ENCODE measurements at places on chromosomes 6 and 20.

DNA sequence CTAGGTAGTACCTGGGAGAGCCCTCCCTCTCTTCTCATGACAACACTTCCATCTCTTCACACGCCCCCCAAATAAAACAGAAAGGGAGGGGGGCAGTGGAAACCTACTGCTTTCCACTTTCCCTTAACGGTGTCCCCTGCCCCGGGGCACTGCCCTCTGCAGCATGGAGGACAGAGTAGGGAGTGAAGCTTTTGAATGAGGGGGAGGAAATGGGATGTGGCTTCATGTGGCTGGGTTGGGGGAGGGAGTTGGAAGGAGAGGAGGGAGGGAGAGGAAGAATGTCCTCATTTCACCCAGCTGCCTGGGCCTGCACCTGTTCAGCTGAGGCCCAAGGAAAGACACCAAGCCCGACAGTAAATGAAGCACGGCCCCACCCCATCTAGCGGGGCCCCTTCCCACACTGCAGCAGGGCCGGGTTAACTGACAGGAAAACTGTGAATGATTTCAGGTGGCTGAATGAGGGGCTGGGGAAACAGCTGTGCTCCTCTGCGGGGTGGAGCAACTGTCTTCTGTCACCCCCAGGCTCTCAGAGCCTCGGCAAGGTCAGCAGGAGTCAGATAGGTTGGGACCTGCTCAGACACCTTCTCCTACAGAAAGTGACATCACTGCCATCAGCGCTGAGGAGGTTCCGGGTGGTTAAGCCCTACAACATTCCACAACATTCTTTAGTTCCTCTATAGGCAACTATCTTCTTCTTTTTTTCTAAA lies 40.0 kb upstream of the TAF8 start:
- H3K4me1 ChIP-seq, result peaks cover 46% of the 10 kb centered on the region
- no peak overlapping the region for H3K4me3 ChIP-seq
- no peaks in the 10 kb centered on the region for H3K27me3 ChIP-seq
- H3K36me3 ChIP-seq, result peaks cover 2% of the 10 kb centered on the region

DNA sequence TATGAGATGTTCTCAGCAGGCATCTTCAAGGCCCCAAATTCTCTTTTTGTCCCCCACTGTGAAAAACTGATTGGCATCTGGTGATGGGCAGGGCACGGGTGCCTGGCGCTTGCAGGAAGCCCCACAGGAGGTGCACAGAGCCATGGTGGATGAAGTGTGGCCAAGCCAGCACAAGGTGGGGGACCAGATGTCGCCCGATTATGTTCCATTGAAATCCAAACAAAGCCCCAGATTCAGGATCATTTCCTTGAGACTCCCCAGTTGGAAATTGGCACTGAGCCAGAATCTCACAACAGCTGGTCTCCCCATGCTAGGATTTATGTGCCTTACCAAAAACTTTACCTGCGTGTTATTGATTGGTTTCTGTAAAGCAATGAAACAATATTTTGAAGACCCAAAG lies 186.1 kb downstream of the ADAT2 start:
- H3K4me1 ChIP-seq, result peaks cover 2% of the 10 kb centered on the region
- H3K4me3 ChIP-seq, result no peak overlapping the region
- no peak overlapping the region for H3K27ac ChIP-seq
- DNase-seq, result peak; percentile 32
- no peaks in the 10 kb centered on the region for H3K36me3 ChIP-seq
- H3K27me3 ChIP-seq, result no peaks in the 10 kb centered on the region

DNA sequence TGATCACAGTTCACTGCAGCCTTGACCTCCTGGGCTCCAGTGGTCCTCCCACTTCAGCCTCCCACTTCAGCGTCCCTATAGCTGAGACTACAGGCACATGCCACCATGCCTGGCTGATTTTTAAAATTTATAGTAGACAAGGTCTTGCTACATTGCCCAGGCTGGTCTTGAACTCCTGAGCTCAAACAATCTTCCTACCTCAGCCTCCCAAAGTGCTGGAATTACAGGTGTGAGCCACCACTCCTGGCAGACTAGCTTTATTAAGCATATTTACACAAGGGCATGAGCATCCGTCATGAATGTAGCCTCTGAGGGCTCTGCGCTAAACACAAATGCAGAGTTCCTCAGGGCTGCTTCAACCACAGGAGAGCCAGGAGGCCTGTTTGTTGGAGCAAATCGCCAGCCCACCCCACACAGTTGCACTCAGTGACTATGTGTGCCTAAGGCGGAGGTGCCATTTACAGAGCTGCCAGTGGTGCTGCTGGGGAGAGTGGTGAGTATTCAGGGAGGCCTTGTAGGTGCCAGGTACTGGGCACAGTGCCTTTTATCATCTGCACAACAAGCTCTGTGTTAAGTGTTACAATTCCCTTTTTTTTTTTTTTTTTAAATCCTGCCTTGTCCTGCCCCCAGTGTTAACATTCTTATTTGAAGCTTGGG lies 78.2 kb downstream of the PSMG4 start:
- H3K27me3 ChIP-seq, result peaks cover 2% of the 10 kb centered on the region
- no peak overlapping the region for H3K4me3 ChIP-seq
- no peaks in the 10 kb centered on the region for H3K36me3 ChIP-seq
- H3K4me1 ChIP-seq, result peaks cover 42% of the 10 kb centered on the region
- DNase-seq, result no peak

DNA sequence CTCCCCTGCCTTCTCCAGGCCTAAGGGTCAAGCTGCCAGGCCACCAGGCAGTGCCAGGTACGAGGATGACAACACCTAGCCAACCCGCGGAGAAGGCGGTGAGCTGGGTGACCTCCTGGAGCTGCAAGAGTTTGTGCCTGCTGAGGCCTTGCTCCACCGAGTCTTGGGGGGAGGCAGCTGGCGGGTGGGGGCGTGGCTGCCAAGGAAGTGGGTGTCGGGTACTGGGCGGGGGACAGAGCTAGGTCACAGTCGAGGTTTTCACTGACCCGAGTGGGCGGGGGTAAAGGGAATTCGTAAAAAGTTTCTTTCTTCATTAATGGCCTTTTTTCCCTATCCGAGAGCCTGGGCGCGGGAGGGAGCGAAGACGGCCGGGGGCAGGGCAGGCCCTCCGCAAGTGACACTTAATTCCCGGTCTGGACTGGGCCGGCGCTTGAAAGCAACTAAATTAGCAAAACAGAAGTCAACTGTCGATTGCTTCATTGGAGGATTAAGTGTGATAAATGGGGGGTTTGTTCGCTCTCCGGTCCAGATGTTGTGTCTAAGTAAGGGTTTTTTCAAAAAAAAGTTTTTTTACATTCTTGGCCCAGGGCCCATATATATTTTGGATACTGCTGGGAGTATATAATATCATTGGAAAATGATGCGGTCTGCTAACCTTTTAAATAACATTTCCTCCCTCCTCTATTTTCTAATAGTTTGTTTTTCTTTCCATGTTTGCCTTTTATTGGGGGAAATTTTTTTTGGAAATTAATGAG lies 43.1 kb upstream of the FOXP4 start:
- peak; percentile 85 for DNase-seq
- no peaks in the 10 kb centered on the region for H3K36me3 ChIP-seq
- peaks cover 57% of the 10 kb centered on the region for H3K27me3 ChIP-seq
- H3K4me1 ChIP-seq, result peaks cover 33% of the 10 kb centered on the region
- no peak overlapping the region for H3K4me3 ChIP-seq
- peak overlapping the region; percentile 54 for H3K27ac ChIP-seq

DNA sequence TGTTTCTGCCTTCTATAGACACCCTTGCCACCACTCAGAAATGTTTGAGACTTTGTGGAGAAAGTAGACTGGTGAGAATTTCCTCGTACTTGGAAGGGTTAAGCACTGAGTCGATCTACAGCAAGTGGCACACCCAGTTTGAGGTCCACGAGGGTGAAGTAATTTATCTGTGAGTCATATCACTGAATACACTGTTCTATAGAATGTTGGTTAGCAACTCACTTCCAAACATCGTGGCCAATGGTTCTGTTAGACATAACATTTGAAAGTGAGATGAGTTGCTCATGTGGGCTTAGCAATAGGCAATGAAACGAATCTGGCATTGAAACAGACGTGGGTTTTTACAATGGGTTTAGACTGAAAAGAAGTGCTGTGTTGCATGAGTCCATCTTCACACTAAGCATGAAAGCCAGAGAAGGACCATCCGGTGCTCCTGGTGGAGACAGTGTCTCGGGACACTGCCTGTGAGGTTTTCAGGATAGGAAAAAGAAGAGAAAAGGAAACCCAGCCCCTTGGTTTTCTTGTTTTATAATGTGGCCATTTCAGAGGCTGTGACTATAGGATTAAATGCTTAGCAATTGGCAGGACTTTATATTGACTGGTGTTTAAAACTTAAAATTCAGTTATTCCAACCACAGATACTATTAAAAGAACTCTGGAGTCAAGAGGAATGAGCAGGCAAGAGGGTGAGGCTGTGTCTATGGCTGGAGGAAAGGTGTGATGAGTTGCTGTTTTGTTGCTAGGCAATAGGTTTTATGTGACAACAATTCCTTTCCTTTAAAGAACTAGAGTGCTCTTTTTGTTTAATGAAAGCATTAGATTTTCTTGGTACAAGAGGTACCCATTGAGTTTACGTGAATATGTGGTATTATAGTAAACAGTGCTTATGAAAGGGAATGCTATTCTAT lies 31.0 kb upstream of the EZR start:
- DNase-seq, result peak; percentile 68
- no peak overlapping the region for H3K4me3 ChIP-seq

GRCh38 chr6:125994670-125995488 lies 8.5 kb downstream of the TRMT11 start:
- no peaks in the 10 kb centered on the region for H3K36me3 ChIP-seq
- no peaks in the 10 kb centered on the region for H3K27me3 ChIP-seq
- no peak overlapping the region for H3K27ac ChIP-seq
- H3K4me3 ChIP-seq, result no peak overlapping the region

DNA sequence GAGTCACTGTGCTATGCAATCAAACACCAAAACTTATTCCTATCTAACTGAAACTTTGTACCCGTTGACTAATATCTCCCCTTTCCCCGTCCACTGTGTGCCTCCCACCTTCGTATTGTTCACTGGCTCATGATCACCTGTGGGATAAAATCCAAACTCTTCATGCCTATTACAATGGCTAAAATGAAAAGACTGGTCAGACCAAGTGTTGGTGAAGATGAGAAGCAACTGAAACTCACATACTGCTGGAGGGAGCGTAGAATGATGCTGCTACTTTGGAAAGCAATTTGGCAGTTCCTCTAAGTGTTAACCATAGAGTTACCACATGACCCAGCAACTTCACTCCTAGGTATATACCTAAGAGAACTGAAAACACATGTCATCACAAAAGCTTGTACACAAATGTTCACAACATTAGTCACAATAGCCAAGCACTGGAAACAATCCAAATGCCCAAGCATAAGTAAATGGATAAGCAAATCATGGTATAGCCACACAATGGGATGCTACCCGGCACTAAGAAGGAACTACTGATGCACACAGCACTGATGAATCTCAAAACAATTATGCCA lies 13.1 kb downstream of the RPS10 start:
- H3K36me3 ChIP-seq, result peaks cover 23% of the 10 kb centered on the region
- no peak overlapping the region for H3K4me3 ChIP-seq
- H3K27ac ChIP-seq, result no peak overlapping the region
- H3K27me3 ChIP-seq, result no peaks in the 10 kb centered on the region
- DNase-seq, result no peak

- no peaks in the 10 kb centered on the region for H3K27me3 ChIP-seq
- no peak for DNase-seq
- H3K4me1 ChIP-seq, result peaks cover 2% of the 10 kb centered on the region
- no peak overlapping the region for H3K4me3 ChIP-seq
Measured at GRCh38 chr6:105753207-105753606, 332.9 kb upstream of the PRDM1 start.

DNA sequence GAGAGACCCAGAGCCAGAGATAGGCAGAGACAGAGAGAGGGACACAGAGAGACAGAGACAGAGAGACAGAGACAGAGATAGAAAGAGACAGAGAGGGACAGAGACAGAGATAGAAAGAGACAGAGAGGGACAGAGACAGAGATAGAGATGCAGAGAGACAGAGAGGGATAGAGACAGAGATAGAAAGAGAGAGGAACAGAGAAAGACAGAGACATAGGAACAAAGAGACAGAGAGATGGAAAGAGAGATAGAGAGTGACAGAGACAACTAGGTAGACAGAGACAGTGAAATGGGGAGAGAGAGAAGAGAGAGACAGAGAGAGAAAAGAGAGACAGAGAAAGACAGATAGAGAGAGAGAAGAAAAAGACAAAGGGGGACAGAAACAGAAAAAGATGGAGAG lies 165.4 kb upstream of the FOXQ1 start:
- no peak overlapping the region for H3K27ac ChIP-seq
- DNase-seq, result no peak
- H3K4me1 ChIP-seq, result no peaks in the 10 kb centered on the region
- no peaks in the 10 kb centered on the region for H3K36me3 ChIP-seq

GRCh38 chr6:133460101-133460500 lies 218.9 kb downstream of the EYA4 start:
- H3K36me3 ChIP-seq, result no peaks in the 10 kb centered on the region
- H3K27me3 ChIP-seq, result no peaks in the 10 kb centered on the region
- H3K27ac ChIP-seq, result no peak overlapping the region

GRCh38 chr6:124076336-124077048 lies 272.8 kb downstream of the NKAIN2 start:
- DNase-seq, result peak; percentile 73
- no peaks in the 10 kb centered on the region for H3K27me3 ChIP-seq
- no peak overlapping the region for H3K4me3 ChIP-seq
- no peaks in the 10 kb centered on the region for H3K36me3 ChIP-seq
- no peak overlapping the region for H3K27ac ChIP-seq

- H3K4me1 ChIP-seq, result peaks cover 2% of the 10 kb centered on the region
- H3K27me3 ChIP-seq, result no peaks in the 10 kb centered on the region
- peaks cover 8% of the 10 kb centered on the region for H3K36me3 ChIP-seq
- no peak overlapping the region for H3K27ac ChIP-seq
- DNase-seq, result no peak
Measured at GRCh38 chr20:58399926-58400325, 10.9 kb downstream of the VAPB start.

DNA sequence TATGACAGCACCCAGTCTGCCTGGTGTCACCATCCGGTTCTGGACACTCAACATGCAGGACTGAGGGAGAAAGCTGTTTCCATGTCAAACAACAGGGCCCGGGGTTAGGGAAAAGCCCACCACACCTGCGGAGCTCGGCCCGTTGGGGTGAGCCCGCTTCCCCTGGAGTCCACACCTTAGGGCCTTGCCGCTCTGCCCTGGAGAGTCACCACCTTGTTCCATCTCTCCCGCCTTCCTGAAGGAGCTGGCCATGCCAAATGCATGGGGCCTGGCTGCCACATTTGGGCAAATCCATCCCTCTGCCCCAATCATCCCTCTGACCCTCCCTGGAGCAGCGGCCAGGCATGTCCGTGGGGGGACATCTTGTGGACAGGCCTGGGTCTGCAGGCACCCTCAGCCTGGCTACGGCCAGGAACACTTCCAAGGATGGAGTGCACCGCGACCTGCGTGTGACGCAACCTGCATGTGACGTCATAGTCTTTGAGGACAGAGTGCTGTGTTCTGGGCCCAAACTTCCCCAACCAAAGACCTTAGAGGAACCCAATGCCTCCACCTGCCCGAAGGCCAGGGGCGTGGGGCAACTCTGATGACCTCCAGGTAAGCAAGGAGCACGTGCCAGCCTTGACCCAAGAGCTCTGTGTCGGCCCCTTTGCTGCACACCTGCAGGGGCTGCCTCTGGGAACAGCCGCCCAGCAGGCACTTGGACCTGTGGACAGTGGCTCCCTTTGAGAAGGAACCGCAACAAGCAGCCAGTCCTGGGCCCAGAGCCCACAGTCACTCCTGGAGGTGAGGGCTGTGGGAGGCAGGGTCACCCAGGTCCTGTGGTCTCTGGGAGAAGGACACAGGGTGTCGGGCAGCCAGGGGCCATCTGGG lies 1.7 kb downstream of the CABLES2 start:
- H3K36me3 ChIP-seq, result peaks cover 1% of the 10 kb centered on the region
- no peak overlapping the region for H3K4me3 ChIP-seq
- DNase-seq, result peak; percentile 39
- no peak overlapping the region for H3K27ac ChIP-seq
- peaks cover 56% of the 10 kb centered on the region for H3K4me1 ChIP-seq

GRCh38 chr6:50823094-50823920 lies 4.6 kb downstream of the TFAP2B start:
- H3K4me1 ChIP-seq, result peaks cover 11% of the 10 kb centered on the region
- no peaks in the 10 kb centered on the region for H3K36me3 ChIP-seq
- peaks cover 88% of the 10 kb centered on the region for H3K27me3 ChIP-seq
- H3K27ac ChIP-seq, result no peak overlapping the region
- no peak for DNase-seq

All from muscle of leg (tissue), 16 donors.